ENCODE measurements at places on chromosomes 12 and 14.

GRCh38 chr12:25725470-25725869 is 172.4 kb upstream of the LMNTD1 start:
- DNase-seq, result no peak

- DNase-seq, result no peak
Measured at GRCh38 chr14:90534091-90534837, 137.4 kb downstream of the CALM1 start.

DNA sequence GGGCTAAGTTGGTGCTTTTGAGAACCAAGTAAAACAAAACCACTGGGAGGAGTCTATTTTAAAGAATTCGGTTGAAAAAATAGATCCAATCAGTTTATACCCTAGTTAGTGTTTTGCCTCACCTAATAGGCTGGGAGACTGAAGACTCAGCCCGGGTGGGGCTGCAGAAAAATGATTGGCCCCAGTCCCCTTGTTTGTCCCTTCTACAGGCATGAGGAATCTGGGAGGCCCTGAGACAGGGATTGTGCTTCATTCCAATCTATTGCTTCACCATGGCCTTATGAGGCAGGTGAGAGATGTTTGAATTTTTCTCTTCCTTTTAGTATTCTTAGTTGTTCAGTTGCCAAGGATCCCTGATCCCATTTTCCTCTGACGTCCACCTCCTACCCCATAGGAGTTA is 1.8 kb upstream of the RAB5B start:
- no peak for DNase-seq

DNA sequence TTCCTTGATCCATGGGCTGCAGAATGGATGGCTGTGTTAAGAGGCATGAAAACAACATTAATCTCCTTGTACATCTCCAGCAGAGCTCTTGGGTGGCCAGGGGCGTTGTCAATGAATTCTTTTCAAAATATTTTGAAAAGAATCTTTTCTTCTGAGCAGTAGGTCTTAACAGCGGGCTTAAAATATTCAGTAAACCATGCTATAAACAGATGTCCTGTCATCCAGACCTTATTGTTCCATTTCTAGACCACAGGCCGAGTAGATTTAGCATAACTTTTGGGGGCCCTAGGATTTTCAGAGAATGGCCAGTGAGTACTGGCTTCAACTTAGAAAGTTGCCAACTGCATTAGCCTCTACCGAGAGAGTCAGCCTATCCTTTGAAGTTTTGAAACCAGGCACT is 130.2 kb downstream of the RAD51B start:
- no peak for DNase-seq

- no peak for DNase-seq
Measured at GRCh38 chr12:67539946-67540345, 108.6 kb upstream of the DYRK2 start.

- no peak for DNase-seq
Measured at GRCh38 chr12:2615665-2616402, 178.9 kb upstream of the FKBP4 start.

DNA sequence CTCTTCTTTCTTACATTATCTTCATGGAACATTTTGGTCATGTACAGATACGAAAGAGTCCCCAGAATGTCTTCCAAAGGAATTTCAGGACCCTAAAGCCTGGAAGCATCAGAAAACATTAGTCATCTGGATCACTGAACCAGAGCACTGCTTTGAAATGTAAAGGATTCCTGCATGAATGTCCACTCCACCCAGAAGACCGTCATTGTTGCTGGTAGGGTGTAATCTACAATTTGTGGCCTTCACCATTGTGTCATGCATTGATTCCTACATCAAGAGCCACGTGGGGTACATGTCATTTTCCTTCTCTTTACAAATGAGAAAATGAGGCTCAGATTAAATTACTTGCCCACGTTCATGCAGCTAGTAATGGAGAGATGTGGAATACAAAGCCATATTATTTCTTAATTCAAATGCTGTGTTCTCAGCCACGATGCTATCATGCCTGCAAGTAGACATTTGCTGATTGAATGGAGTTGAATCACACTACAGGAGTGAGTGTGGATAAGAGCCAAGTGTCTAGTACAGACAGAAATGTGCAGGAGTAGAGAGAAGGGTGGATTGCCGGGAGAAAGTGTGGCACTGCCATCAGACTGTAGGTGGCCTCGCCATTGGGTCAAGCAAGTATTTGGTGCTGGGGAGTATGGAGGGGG is 231.2 kb downstream of the C12orf75 start:
- DNase-seq, result no peak

GRCh38 chr12:6639151-6639801 is 3.5 kb upstream of the LPAR5 start:
- DNase-seq, result no peak

GRCh38 chr14:64531567-64531966 is 9.0 kb upstream of the HSPA2 start:
- DNase-seq, result no peak

DNA sequence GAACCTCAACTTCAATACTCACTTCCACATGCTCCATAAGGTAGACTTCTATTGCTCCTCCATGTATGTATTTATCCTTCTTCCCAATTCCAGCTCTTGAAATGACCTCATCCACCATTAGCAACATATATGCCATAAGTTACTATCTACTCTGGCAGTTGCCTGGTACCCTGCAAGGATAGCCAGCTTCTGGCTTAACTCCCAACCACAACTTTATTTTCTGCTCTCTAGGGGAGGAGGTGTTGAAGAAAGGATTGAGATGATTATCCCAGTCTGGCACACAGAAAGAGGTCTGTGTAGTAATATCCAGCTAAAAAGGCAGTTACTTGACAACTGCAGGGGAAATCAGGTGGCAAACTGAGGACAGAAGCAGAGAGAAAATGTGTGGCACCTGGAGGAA is 71.5 kb upstream of the MDM1 start:
- no peak for DNase-seq

GRCh38 chr12:112734859-112735695 is 56.5 kb upstream of the RPH3A start:
- no peak for DNase-seq

- DNase-seq, result no peak
Measured at GRCh38 chr14:90663680-90664079, 152.6 kb downstream of the TTC7B start.

DNA sequence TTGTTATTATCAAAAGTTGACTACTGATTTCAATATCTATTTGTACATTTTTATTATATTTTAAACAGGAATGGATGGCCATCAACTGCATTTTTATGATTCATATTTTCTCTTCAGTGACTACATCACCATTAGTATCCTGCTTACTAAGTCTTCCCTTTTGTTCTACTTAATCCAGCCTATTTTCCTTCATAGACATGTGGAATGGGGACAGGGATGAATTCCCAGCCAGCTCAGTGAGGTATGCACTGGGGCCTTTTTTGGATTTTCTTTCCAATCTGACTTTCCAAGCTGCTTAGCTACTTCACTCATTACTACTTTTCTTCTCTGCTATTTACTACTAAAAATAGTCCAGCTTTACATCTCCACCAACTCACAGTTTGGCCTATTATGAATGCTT is 38.4 kb downstream of the AKAP6 start:
- no peak for DNase-seq

DNA sequence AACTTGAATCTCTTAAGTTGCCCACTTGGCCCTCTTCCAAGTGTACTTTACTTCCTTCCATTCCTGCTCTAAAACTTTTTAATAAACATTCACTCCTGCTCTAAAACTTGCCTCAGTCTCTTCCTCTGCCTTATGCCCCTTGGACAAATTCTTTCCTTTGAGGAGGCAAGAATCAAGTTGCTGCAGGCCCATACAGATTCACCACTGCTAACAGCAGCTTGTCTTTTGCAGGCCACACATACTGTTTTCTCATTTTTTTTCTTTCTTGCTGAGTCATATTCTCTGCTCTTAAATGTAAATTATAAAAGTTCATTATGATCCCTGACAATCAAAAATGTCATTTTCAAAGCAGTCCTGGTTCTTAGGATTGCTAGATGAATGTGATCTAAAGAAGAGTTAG is 1820.8 kb upstream of the FLRT2 start:
- no peak for DNase-seq

DNA sequence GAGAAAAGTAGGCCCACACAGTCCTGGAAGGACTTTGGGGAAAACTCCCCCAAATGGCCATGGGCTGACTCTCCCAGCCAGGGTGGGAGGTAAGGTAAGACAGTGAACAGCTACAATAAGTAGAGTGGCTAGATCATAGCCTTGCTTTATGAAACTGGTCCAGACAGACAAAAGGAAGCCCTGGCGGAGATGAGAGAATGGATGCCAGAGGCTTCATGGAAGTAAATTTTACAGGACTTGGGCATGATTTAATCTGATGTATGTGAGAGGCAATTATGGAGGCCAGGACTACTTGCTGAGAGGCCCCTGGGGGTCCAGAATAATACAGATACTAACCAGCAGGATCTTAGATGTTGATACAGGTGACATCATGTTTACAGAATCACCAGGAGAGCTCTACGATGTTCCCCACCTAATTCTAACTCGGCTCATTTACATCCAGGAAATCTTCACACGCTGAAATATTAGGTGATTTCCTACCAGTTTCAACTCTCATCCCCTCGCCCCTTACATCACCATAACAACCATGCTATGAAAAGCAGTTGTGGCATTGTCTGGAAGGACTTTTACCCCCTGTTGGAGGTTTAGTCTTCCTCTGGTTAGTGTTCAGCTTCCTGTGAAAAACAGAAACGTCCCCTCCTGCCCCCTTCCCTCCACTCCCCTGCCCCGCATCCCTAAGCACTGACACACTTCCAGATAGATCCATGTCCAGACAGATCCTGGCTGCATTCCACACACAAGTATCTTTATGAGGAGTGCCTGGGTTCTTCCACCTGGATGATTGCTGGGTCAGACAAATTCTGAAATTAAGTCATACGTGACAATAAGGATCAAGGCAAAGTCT is 39.5 kb upstream of the NT5DC3 start:
- no peak for DNase-seq

GRCh38 chr14:49594347-49595091 is 4.2 kb upstream of the LRR1 start:
- no peak for DNase-seq

DNA sequence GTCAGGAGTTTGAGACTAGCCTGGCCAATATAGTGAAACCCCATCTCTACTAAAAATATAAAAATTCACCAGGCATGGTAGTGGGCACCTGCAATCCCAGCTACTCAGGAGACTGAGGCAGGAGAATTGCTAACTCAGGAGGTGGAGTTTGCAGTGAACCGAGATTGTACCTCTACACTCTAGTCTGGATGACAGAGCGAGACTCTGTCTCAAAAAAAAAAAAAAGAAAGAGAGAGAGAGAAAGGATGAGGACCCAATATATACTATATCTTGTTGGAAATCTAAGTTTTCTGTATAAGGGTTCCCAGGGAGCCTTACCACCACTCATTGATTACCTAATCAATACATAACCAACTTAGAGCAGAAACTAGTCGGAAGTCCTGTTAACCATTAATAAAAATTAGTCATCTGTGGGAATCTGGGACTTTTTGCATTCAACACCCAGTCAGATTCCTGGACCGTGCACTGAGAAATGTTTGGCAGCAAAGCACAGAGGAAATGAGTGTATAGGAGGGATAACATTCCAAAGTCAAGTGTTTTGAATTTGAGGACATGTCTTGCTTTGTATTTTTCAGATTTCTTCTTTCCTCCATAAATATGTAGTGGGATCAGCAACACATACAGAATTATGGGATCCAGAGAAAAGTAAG is 44.8 kb upstream of the NR2C1 start:
- DNase-seq, result no peak

DNA sequence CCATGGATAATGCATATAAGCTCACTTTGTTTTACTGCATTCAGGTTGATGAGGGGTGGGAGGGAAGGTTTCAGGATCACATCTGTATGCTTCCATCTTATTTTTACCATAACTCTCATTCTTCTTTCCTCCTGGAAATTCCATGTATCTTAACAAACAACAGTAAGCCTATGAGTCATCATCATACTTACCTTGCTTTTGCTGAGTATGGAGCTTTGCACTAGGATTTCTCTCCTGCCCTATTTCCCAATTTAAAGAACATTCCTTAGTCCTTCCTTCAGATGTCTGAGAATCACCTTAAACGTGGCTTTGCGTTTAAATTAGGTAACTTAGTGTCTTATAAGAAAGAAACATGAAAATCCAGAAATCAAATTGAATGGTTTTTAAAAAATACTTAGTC is 1.6 kb upstream of the CLEC14A start:
- no peak for DNase-seq

GRCh38 chr12:32435921-32436705 is 36.8 kb downstream of the FGD4 start:
- DNase-seq, result no peak

GRCh38 chr12:101795013-101795412 is 35.7 kb downstream of the GNPTAB start:
- DNase-seq, result no peak

DNA sequence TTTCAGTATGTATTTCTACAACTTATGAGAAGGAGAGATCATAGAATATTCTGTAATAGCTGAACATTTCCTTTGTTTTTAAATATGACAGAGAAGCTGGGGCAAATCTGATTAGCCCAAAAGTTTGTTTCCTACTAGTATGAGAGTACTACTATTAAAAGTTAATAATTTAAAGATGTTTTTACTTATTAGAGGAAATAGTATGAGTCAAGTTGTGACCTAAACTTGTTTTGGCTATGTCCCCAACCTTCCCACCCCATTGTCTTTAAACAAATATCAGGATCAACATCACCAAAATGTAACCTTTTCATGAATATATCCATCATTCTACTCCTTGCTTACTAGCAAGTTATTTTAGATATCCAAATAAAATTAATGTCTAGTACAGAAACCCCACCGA is 10.5 kb downstream of the GNPNAT1 start:
- DNase-seq, result no peak

- DNase-seq, result no peak
Measured at GRCh38 chr12:210277-211141, 3.4 kb downstream of the SLC6A12 start.

- DNase-seq, result no peak
Measured at GRCh38 chr12:59067083-59067482, 146.8 kb upstream of the LRIG3 start.

- no peak for DNase-seq
Measured at GRCh38 chr12:81644503-81644902, 114.6 kb downstream of the PPFIA2 start.

DNA sequence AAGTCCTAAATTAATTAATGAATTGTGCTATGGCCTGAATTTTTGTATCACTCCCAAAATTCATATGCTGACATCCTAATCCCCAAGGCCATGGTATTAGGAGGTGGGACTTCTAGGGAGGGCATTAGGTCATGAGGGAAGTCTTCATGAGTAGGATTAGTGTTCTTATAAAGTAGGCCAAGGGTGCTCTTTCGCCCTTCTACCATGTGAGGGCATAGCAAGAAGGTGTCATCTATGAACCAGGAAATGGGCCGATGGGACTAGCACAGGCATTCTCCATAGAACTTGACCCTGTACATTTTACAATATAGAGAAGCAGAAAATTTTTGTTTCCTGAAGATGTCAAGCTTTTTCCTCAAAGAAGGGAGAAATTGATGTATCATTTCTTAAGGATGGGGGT is 12.5 kb downstream of the SYT10 start:
- peak; percentile 49 for DNase-seq

- DNase-seq, result no peak
Measured at GRCh38 chr14:104421892-104422828, 157.4 kb upstream of the C14orf180 start.

- no peak for DNase-seq
Measured at GRCh38 chr12:10759657-10760056, 36.5 kb upstream of the YBX3 start.

- DNase-seq, result no peak
Measured at GRCh38 chr12:63319936-63320633, 169.1 kb upstream of the AVPR1A start.

GRCh38 chr14:36989806-36990205 is 182.6 kb downstream of the SLC25A21 start:
- DNase-seq, result no peak

GRCh38 chr14:65536781-65537423 is 124.4 kb downstream of the FUT8 start:
- DNase-seq, result no peak

- no peak for DNase-seq
Measured at GRCh38 chr12:50121641-50122040, 9.6 kb downstream of the COX14 start.
